ENCODE measurements at places on chromosomes 2 and 18.

DNA sequence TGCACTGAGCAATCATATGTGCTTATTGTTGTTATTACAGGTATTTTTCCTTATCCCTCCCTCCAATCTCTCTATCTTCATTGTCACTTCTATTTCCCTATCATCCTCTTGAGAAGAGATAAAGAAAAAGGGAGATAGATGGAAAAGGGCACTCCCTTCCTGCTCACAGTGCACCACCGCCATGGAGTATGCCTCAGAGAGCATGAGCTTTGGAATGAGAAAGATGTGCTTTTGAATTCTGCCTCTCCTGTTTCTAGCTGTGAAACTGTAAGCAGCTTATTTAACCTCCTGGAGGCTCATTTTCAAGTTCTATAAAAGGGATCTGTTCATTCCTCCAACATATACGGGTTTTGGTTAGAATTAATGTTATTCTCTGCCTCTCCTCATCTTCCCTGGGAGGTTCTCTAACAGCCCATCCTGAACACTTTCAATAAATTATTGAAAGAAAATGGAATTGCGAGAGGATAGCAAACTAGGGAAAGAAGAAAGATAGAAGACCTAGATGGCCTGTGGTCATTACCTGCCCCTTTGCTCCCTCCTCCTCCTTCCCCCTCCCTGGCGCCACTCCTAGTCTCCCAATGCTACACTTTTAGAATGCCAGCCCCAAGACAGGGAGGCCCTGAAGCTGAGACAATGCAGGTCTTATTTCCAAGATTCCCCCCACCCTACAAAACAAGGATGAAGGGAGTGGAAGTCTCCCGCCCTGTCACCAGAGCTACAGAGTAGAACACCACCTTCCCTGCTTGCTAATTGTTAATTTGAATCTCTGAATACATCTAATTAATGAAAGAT, 37.8 kb downstream of the FIGN start:
- no peak for DNase-seq

DNA sequence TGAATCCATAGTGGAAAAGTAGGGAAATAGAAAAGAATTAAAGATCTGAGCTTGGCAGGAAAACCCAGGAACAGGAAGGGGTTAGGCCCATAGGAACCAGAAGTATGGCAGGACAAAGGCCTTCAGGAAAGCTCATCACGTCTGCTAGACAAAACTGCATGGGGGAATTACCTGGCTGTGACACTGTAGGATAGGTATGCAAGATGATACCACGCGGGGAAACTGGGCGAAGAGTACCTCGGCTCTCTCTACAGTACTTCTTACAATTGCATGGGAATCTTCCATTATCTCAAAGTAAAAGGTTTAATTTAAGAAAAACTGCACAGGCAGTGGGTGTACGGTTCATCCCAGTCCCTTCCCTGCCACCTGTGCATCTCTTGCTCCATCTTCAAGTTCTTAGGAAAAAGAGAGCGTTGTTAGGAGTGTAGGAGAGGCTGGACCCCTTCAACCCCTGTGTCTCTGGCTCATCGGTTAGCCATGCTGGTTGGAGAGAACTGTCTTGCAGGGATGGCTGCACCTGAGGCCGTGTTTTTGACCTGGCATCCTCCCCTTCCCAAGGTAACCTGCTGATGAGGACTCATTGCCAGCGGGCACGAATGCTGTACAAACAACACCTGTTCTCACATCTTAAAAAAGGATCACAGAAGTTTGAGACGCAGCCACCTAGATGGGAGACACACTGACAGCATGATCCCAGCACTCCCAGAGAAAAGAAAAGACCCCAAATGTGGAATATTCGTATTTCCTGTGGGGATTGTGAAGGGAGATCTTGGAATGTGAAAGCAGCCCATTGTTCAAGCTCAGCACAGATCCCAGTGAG, 120.5 kb upstream of the COPS8 start:
- DNase-seq, result no peak

GRCh38 chr18:463827-464541, 36.5 kb downstream of the COLEC12 start:
- DNase-seq, result no peak

- DNase-seq, result no peak
Measured at GRCh38 chr18:42474577-42474976, 519.5 kb downstream of the PIK3C3 start.

GRCh38 chr2:54457323-54458023, 1.3 kb downstream of the SPTBN1 start:
- DNase-seq, result no peak

DNA sequence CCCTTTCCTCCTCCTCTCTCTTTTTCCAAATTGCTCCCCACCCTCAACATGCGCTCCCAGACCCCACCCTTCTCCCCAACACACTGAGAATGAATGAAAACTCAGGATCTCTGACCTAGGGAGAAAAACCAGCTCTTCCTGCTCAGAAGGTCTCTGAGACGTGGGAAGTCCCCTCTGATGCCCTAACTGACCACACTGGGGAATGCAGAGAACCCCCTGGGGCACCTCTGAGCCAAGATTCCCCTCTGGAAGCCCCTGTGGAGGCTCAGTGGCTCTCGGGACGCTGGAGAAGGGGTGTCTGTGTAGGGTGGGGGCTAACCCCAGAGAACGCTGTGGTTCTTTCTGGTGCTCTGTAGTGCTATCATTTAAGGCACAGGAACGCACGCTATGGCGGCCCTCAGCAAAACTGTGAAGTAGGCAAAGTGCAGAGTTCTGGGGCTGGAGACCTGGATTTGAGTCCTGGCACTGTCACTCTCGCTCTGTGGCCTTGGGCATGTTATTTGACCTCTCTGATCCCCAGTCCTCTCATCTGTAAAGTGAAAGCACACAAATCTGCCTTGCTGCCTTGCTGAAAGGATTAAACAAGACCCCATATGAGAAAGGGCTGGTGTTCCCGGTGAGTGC, 17.1 kb downstream of the ATOH8 start:
- DNase-seq, result no peak

- no peak for DNase-seq
Measured at GRCh38 chr2:175234153-175234552, 52.6 kb upstream of the ATP5MC3 start.

GRCh38 chr18:31716362-31716761, 32.0 kb upstream of the B4GALT6 start:
- no peak for DNase-seq

DNA sequence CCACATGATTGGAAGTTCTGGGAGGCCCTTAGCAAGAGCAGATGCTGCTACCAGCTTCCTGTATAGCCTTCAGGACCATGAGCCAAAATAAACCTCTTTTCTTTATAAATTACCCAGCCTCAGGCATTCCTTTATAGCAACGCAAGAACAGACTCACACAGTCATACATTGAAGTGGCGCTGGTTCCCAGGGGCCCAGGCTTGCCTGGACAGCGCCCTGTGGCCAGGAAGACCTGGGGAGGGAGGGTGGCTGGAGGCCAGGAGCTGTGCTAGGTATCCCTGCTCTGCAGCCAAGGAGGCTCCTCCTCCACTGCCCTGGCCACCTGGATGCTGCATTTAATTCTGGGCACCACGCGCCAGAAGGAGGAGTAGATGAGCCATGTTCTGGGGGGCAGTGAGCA, 98.1 kb downstream of the AGAP1 start:
- no peak for DNase-seq

GRCh38 chr2:224401641-224402342, at the start of gene FAM124B:
FAM124B (minus strand) TSS chr2:224402107; CDS start chr2:224401768, 339 bp downstream.
- DNase-seq, result peak; percentile 14

GRCh38 chr18:10343778-10344177, 110.7 kb upstream of the APCDD1 start:
- no peak for DNase-seq

GRCh38 chr2:181308766-181309515, 148.2 kb upstream of the ITGA4 start:
- no peak for DNase-seq

DNA sequence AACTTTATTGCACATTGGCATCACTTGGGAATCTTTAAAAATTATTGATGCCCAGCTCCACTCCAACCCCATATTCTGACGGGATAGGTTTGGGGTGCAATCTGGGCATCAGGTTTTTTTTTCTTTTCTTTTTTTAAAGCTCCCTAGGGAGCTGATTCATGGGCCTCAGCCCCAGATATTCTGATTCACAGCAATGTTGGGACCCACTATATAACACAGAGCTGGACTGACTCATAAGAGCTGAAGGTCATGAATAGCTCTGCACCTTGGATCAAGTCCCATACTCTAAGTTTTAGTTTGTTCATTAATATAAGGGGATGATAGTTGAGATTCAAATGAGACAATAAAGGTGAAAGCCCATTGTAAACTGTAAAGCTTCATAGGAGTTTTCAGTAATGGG, 191.1 kb upstream of the REV1 start:
- no peak for DNase-seq

DNA sequence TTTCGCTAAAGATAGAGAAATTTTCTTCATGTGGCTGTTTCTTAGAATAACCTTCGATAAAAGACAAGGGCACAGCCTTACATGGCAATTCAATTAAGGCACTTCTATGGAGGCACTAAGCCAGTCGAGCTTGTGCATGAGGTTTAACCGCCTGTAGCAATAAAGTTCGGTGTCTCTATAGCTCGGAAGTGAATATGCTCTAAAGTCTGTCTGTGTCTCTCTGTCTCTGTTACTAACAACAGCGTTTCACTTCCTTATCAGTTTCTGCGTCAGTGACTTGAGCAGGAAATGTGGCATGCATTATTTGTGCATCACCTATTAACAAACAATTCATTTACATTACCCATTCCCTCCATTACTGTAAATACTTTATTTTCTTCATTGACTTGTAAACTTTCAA, 365.1 kb upstream of the NETO1 start:
- DNase-seq, result no peak

- DNase-seq, result no peak
Measured at GRCh38 chr2:9178110-9178903, 28.3 kb upstream of the ASAP2 start.

DNA sequence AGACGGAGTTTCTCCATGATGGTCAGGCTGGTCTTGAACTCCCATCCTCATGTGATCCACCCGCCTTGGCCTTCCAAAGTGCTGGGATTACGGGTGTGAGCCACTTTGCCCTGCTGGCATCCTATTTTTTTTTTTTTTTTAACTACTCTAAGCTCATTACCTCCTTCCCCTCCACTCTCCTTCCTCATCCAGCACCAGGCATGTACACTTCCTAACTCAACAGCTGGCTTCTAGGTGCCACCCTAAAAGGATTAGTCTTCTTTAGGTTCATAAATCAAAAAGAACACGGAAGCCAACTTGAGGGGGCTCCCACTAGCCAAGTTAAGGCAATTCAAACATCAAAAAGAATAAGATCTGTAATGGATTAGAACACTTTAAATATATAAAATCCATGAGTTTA, 70.6 kb upstream of the TEX51 start:
- DNase-seq, result no peak

GRCh38 chr2:227661025-227661649, 5.5 kb upstream of the SCYGR5 start:
- DNase-seq, result no peak

- DNase-seq, result no peak
Measured at GRCh38 chr18:13613591-13614501, 112.5 kb downstream of the FAM210A start.

GRCh38 chr2:135494503-135494902, 36.5 kb downstream of the ZRANB3 start:
- DNase-seq, result no peak

- DNase-seq, result no peak
Measured at GRCh38 chr2:213238753-213239495, 45.3 kb upstream of the SPAG16 start.

DNA sequence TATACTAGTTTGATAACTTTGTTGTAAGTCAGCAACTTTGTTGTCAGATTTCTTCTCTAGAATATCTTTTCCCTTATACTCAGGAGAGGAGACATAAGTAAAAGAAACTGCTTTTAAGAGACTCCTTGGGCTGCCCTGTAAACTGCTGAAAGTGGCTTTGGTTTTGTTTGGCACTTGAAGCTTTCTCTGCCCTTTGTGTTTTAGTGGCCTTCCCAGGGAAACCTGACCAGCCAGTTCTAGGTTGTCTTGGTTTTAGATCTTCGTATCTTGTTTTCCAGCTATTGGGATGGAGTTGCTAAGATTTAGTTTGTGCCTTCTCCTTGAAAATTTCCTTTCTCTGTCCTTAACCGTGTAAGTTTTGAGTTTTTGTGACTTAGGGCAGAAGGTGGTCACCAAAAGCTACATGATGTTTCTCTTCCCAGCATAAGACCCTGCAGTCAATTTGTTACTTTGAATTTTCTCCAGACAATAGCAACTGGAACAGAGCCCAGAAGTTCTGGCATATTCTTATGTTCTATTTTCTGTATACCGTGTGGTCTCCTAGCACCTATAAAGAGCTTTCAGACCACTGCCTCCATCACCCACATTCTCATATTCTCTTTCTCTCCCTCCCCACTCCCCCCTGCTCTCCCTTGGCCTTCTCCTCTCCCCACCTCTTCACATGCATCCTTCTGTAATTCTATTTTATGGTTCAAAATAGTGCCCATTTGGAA, 81.1 kb downstream of the BOLA3 start:
- no peak for DNase-seq

GRCh38 chr2:144642856-144643255, 122.9 kb upstream of the ZEB2 start:
- DNase-seq, result no peak

- DNase-seq, result no peak
Measured at GRCh38 chr2:171436307-171436706, 2.3 kb downstream of the DCAF17 start.

DNA sequence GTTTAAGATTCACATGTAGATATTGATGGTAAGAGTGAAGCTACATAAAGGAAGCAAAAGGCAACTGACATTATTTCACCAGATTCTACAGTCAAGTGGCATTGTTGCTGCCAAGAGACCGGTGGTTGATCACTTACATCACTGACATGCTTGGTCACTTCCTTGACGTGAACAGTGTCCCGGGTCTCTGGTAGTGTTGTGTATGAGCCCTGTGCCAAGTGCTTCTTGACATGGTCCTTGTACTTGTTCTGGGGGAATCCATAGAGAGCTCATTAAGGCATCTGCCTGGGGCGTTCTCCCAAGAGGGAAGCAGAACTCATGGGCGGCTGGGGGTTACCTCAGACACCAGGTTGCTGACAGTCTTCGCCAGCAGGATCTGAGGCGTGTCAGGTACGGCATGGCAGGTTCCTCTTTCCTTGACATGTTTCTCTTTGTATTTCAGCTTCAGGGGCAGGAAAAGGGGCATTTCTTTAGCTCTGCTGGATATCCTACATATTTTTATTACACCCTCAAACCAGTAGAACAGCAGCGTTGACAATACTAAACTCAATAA, 116.2 kb downstream of the RIF1 start:
- DNase-seq, result no peak
